ENCODE measurements at places on chromosomes 7 and 10. TPM values are rescaled to one million over a fixed set of nuclear protein-coding genes. Genes with fewer than 3 reads are reported as not detected.
A peak's percentile ranks its signal among the peaks of the same experiment; 100 is the strongest.

TRPV6 gene
- 0.57 TPM for polyA plus RNA-seq

MKX gene
- 8.6 TPM for polyA plus RNA-seq

NOLC1 gene
- polyA plus RNA-seq = 67.3 TPM

NANOS1 gene
- polyA plus RNA-seq = 4.9 TPM

CASTOR2 gene
- 11.3 TPM for polyA plus RNA-seq

SH2D4B gene
- polyA plus RNA-seq = 0.13 TPM

IL6 gene
- 0.35 TPM for polyA plus RNA-seq

CRHR2 gene
- polyA plus RNA-seq = 1.4 TPM

RADIL gene
- polyA plus RNA-seq = 3.2 TPM

KCP gene
- 0.85 TPM for polyA plus RNA-seq

HKDC1 gene
- polyA plus RNA-seq = 0.33 TPM

FKBP6 gene
- polyA plus RNA-seq = 0.29 TPM

GRCh38 chr7:12554351-12554750, 16.2 kb upstream of the SCIN start:
- no peak for DNase-seq

- no peak for DNase-seq
Measured at GRCh38 chr10:118625504-118625903, 30.1 kb upstream of the PRLHR start.

- DNase-seq = peak; percentile 74
Measured at GRCh38 chr7:104960741-104961448, 53.1 kb upstream of the KMT2E start.

GRCh38 chr7:95404316-95404865, 8.2 kb upstream of the PON3 start:
- peak; percentile 60 for DNase-seq

- peak; percentile 19 for DNase-seq
Measured at GRCh38 chr10:25666276-25666675, 267.8 kb upstream of the MYO3A start.

DNA sequence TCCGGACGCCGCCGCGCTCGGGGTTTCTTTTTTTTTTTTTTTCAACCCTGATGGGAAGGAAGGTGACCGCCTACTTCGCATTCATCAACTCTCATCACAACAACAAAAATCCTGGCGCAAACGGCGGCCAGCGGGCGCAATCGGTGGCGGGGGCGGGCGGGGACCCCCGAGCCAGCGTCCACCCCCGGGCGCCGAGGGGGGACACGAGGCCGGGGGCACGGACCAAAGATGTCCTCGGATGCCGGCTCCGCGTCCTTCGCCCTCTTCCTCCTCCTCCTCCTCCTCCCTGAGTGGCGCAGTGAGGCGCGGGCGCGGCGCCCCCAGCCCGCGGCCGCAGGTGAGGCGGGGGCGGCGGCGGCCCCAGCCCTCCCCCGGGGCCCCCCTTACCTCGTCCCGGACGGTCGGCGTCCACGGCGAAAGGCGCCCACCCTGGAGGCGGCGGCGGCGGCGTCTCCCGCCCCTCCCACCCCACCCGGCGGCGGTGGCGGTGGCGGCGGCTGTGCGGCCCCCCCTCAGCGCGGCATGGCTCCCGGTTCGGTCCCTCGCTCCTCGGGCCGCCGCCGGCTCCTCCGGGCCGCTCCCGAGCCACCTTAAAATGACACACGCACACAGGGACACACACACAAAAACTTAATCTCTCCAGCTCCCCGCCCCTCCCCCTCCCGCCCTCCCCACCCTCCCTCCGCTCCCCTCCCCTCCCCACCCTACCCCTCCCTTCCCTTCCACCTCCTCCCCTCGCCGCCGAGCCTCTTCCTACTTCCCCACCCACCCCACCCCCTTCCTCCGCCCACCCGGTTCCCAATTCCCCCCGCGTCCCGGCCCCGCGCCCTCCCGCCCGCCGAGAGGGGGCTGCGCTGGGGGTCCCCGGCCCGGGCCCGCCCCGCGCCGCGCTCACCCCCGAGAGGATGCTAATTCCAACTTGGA, at the start of gene CTBP2:
TSS of gene CTBP2 (minus strand) at position 632 of the 924 bp plus-strand sequence.
- peak; percentile 82 for DNase-seq

- DNase-seq = peak; percentile 46
Measured at GRCh38 chr10:69742928-69743602, 58.6 kb upstream of the COL13A1 start.

- DNase-seq = no peak
Measured at GRCh38 chr10:62511656-62512055, 137.5 kb downstream of the ZNF365 start.

GRCh38 chr10:120285408-120285807, 171.6 kb upstream of the PLPP4 start:
- DNase-seq = no peak

DNA sequence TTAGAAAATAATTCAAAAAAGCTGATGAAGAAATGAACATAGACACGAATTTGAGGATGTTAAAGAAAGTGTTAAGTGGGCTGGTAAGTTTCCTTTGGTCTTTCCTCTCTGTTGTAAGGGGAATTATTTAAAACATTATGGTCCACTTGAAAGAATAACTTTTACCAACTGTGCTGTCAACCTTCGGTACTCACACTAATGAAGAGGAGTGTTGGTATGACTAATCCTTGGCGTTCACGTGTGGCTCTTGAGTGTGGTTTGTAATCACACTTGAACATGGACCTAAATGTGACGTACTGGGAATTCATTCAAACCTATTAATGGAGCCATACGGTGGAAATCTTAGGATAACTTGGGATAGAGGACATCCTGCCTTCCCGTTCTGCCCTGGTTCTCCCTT, 41.3 kb downstream of the TBXAS1 start:
- no peak for DNase-seq

DNA sequence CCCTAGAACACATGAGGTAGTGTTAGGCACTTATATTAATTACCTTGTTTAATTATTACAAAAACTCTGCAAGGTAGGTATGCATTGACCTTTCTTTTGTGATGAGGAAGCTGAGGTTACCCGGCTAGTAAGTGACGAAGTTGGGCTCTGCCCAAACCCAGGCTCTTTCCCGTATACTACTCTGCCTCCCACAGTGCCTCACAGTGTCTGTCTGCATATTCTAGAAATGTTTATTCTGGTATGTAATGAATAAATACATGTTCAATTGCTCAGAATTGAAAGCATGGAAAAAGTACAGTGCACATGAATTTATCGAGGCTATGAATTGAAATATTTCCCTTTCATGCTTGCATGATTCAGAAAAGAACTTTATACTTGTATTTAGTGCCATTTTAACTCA, 304.9 kb downstream of the PHTF2 start:
- DNase-seq = no peak

DNA sequence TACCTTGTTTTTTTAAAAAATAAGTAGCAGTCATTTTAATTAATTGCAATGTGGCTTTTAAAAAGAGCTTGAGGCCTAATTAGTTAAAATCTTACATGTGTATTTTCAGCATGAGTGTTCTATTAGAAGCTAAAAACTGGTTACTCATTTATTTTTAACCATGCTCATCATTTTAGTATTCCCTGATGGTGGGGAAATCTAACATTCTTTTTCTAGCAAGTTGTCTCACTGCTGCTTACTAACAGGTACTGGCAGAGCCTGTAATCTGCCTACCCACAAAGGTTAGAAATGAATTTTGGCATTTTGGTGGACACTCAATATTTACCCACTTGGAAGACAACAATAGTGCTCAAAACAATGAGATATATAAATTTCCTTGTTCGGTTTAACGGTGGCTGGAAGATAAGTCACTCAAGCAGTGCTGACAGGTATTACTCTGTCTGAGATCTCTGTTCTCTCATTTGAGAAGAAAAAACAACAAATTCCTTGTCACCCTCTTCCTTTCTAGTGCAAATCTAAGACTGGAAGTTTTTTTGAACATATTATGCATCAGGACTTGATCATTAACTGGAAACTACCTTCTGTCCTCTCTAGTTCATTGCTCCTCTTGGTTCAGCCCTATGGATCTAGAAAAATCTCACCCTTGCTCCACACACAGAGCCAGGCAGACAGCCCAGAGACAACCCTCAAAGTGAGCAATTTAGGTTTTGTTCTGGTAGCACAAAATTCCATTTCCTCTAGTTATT, 83.3 kb downstream of the VWDE start:
- no peak for DNase-seq

DNA sequence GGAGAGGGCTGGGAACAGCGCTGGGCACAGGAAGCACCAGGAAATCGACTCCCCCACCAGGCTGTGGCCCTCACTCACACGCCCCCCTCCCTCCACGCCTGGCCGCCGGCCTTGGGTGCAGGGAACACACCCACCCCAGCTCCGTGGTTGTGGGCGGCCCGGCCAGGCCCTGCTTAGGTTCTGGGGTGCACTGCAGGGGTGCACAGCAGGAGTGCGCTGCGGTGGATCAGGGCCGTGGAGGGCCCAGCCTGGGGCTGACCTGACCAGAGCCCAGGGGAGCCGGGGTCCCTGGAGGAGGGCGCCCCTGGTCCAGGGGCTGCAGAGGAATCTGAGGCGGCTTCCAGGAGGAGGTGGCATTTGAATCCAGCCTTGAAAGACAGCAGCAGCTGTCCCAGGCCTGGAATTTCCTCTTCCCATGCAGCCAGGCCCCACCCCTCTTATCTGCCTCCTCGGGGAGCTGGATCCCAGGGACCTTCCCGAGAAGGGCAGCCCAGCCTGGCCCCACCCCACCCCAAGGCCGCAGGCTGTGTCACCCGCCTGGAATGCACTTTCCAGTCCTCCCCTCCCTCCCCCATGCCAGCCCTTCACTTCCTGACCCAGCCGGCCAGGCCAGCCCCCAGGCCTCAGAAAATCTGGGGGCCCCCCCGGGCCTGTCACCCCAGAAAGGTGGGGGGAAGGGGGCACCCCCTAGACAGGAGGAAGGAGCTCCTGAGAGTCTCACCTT, 18.4 kb upstream of the PDGFA start:
- peak; percentile 62 for DNase-seq

- no peak for DNase-seq
Measured at GRCh38 chr10:100571084-100571856, 35.5 kb downstream of the HIF1AN start.

- no peak for DNase-seq
Measured at GRCh38 chr7:149875396-149875795, 1.6 kb downstream of the ATP6V0E2 start.

DNA sequence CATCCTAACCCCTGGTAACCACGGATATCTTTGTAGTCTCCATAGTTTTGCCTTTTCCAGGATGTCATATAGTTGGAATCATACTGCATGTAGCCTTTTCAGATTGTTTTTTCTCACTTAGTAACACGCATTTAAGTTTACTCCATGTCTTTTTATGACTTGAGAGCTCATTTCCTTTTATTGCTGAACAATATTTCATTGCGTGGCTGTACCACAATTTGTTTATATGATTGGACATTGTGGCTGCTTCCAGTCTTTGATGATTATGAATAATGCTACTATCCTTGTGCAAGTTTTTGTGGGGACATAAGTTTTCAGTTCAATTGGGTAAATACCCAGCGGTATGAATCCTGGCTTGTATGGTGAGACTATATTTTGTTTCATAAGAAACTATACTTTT, 60.8 kb downstream of the AOAH start:
- no peak for DNase-seq

- DNase-seq = no peak
Measured at GRCh38 chr10:130027716-130028464, 63.8 kb upstream of the EBF3 start.

DNA sequence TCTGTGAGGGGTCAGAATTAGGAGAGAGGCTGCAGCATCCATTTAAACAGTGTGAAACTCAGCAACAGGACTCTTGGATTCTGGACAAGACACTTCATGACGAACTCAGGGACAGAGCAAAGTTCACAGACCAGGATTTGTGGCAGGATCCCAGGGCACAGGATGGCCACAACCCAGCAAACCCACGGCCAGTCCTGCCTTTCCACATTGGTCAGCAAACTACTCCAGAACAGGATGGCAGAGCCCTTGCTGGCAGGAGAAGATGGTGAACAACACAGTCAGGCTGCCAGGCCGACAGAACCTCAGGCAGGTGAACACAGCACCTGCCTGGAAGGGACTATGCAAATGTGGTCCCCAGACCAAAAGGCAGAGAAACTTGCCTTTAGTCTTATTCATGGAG, 34.4 kb downstream of the VSTM4 start:
- no peak for DNase-seq

DNA sequence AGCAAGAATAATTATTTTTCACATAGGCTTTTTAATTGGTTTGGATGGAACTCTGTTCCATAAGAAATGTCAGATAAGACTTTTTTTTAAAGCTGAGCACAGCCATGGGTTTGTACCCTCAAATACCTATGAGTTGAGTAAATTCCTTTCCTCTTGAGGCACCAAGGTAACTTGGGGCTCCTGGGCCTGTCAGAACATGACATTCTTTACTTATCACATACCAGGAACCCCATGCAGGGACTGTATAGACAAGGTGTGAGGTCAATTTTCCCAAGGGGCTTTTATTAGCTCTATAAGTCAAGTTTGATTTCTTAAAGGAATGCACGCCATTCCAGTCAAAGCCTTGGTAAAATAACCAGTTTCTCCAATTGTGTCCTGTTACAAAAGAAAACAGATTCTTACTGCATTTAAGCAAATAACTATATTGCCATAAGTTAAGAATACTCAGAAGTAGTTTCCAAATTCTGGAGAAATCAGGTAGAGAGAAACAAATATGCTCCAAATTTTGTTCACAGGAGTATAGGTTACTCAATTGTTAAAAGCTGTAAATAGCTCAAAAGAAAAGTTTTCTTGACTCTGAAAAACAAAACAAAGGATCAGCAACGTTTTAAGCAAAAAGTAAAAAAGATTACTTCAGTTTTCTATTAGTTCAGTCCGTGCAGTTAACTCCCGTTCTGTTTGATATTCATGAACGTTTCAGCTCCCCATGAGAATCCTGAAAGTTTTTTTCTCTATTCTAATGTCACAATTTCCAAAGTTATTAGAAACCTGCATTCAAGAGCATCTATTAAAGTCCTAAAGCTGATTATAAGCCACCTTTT, 167.5 kb upstream of the NAMPT start:
- no peak for DNase-seq

DNA sequence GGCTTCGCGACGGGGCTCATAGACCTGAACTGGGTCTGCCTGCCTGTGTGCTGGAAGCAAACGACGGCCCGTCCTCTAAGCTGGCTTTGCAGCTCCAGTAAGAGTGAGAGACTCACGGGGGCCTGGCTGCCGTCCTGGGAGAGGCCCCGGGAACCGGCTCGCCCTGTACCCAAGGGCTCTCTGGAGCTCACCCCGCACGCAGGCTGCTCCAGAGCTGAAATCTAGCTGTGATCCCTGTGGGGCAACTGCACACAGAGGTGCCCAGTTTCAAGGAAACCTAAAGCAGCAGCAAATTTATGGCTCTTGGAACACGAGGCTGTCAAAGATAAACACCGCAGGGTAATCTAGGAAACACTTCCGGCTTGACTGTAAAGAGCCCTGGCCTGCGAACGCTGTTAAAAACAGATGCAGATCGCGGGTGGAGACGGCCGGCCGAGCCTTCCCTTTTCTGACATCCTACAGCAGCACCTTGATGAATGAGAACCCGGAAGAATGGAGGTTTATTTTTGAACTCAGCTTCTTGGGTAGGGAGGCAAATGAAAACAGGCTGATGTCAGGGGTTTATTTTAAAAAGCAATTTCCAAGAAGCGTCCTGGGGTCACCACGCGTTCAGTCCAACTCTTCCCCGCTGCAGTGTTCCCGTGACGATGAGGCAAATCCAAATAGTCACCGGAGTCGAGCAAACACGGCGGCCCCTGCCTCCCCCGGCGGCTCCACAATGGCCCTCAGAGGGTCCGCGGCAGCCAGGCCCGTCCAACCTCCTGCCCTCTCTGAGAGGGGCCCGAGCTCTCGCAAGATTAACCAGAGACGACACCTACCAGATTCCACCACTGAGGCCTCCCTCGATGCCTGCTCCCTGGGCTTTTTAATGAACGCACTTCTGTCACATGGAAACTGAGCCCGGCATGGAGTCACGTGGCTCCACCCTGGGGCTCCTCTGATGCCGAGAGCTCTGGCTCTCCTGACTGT, 29.6 kb downstream of the AMZ1 start:
- peak; percentile 81 for DNase-seq

Measured in muscle of leg (tissue), 16 donors.